CD4-positive, alpha-beta T cell treated with Interleukin-4 for 1 hour (primary cell): ENCODE measurements at places on chromosomes 1 and 21.

DNA sequence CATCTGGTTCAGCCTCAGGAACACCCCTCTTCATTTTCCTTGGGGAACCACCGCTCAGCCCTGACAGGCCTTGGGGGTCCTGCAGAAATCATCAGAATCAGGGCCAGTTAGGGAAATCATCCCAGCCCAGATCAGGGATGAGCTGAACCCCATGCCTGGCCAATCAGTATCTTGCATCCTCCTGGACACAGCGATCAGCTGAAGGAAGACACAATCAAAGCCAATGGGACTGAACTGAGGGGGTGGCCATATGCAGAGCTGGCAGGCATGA is 395.4 kb downstream of the MATN1 start:
- no peak for DNase-seq

- no peak for DNase-seq
Observed at GRCh38 chr1:110878591-110878990, 5.6 kb downstream of the CD53 start.

GRCh38 chr1:119879510-119880434 is 16.5 kb downstream of the ADAM30 start:
- DNase-seq = no peak

- peak; percentile 2 for DNase-seq
Observed at GRCh38 chr1:228008391-228009115, 1.8 kb downstream of the WNT3A start.

GRCh38 chr1:185151215-185151614 is 5.5 kb downstream of the TRMT1L start:
- no peak for DNase-seq

DNA sequence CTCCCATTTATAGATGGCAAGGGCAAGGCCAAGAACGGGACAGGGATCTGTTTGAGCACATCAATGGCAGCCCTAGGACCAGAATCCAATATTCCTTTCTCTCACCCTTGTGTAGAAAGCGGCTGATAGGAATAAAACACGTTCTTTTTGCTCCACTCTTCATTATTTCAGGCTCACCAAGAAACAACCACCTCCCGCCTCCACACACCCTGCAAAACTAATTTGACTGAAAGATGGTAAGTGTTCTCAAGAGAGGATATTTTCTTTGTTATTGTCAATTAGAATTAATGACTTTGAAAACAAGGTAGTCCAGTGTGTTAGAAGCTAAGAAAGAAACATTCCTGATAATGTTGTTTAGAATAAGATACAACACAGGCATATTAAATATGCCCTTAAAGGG is 11.9 kb upstream of the KNCN start:
- DNase-seq = no peak

DNA sequence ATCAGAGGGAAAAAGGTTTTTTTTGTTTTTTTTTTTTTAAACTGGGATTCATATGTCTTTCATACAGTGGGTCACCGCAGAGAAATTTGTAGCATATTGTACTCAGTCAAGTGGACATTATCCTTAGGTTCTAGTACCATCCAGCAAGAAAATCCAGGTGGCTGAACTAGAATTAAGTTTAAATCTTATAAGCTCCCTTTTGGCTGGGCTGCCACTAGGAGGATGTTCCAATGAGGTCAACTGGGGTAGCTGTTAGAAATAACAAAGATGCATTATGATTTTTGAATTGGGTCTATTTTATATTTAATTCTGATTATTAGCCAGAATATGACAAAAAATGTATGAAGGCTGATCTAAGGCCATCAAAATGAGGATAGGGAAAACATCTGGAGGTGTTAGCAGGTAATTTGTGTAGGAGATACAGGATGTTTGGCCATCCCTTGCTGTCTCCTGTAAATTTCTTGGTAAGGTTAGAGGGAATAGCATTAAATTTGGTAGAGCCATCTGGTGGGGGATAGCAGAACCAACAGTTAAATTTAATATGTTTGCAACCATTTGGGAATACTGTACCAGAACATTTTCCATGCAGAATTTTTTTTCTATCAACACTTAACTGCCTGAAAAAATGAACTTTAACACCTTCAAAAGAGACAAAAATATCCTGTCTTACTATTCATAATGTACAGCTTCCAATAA is 568.5 kb upstream of the B3GALT2 start:
- no peak for DNase-seq
